A549 treated with DMSO at 1 μM for 4 hours (cell line): ENCODE measurements at places on chromosomes 6 and 20. TPM values are rescaled to one million over a fixed set of nuclear protein-coding genes. Genes with fewer than 3 reads are reported as not detected.

TMC2 gene
- not detected in 5 replicates for total RNA-seq

SULF2 gene
- 19.0 to 25.4 TPM (median 24.1 TPM) in 5 replicates for total RNA-seq

MEI4 gene
- not detected in 5 replicates for total RNA-seq

NINL gene
- 11.7 to 14.6 TPM (median 11.9 TPM) in 5 replicates for total RNA-seq

CARMIL1 gene
- total RNA-seq: 7.3 to 9.8 TPM (median 9.1 TPM) in 5 replicates

SSTR4 gene
- total RNA-seq: not detected in 5 replicates

PTCRA gene
- total RNA-seq: not detected in 5 replicates

CLPSL2 gene
- 0.38 to 0.76 TPM (median 0.57 TPM) in 4 of 5 replicates, not detected in the other for total RNA-seq

MAS1 gene
- not detected in 5 replicates for total RNA-seq

HLA-DRA gene
- not detected in 5 replicates for total RNA-seq

CTCFL gene
- not detected in 5 replicates for total RNA-seq

TAAR5 gene
- not detected in 5 replicates for total RNA-seq

ISM1 gene
- total RNA-seq: 0.16 to 0.71 TPM (median 0.41 TPM) in 5 replicates

ZKSCAN3 gene
- total RNA-seq: 1.3 to 2.0 TPM (median 1.8 TPM) in 5 replicates

SRSF12 gene
- 0.84 to 1.6 TPM (median 1.1 TPM) in 5 replicates for total RNA-seq

COL20A1 gene
- total RNA-seq: 0.67 to 1.6 TPM (median 1.3 TPM) in 5 replicates

SNAP25 gene
- 16.7 to 22.0 TPM (median 18.6 TPM) in 5 replicates for total RNA-seq

HLA-DMB gene
- 1.2 to 2.3 TPM (median 1.7 TPM) in 5 replicates for total RNA-seq

RBPJL gene
- not detected in 5 replicates for total RNA-seq

IL17F gene
- not detected in 5 replicates for total RNA-seq

RPS10 gene
- total RNA-seq: 1,931 to 2,114 TPM (median 1,979 TPM) in 5 replicates

SOX18 gene
- total RNA-seq: 1.1 to 2.3 TPM (median 1.7 TPM) in 5 replicates

PPP1R3D gene
- total RNA-seq: 1.8 to 3.2 TPM (median 2.8 TPM) in 5 replicates

NKX2-2 gene
- not detected in 5 replicates for total RNA-seq

TBXT gene
- not detected in 5 replicates for total RNA-seq

CGA gene
- total RNA-seq: 0.19 to 0.20 TPM (median 0.19 TPM) in 3 of 5 replicates, not detected in the others

PDE7B gene
- 1.3 to 2.3 TPM (median 1.6 TPM) in 5 replicates for total RNA-seq
